ENCODE measurements at places on chromosomes 3 and 15. TPM values are rescaled to one million over a fixed set of nuclear protein-coding genes. Genes with fewer than 3 reads are reported as not detected.

Gene SMCO1
- total RNA-seq = not detected

Gene CNTN6
- 0.28 TPM for total RNA-seq

Gene TGM5
- not detected for total RNA-seq

Gene SEMA3G
- total RNA-seq = not detected

Gene TERC
- 5.8 TPM for total RNA-seq

Gene CYP8B1
- not detected for total RNA-seq

Gene HCLS1
- total RNA-seq = 96.9 TPM

Gene CHRD
- total RNA-seq = 0.06 TPM

Gene FBXW12
- total RNA-seq = 0.55 TPM

Gene FHIT
- not detected for total RNA-seq

Gene IMPG2
- 0.13 TPM for total RNA-seq

Gene CBLB
- 27.9 TPM for total RNA-seq

Gene ULK4
- 4.4 TPM for total RNA-seq

Gene GCSAM
- not detected for total RNA-seq

Gene CHRM5
- total RNA-seq = not detected

Gene CPNE9
- total RNA-seq = not detected

Gene MYZAP
- total RNA-seq = not detected

Gene LRRK1
- total RNA-seq = 7.7 TPM

Gene SLC22A14
- 0.26 TPM for total RNA-seq

Gene INAFM2
- 14.5 TPM for total RNA-seq

Gene SLC28A1
- total RNA-seq = not detected

Gene CACNA1D
- total RNA-seq = 0.85 TPM

Gene SAMD7
- not detected for total RNA-seq

Gene IGSF10
- 13.6 TPM for total RNA-seq

Gene CFAP100
- total RNA-seq = not detected

Gene MRPL3
- 137 TPM for total RNA-seq

Gene FRMD4B
- total RNA-seq = 0.33 TPM
